Trophoblast cell (in vitro differentiated cells and primary cell): ENCODE measurements at places on chromosomes 12 and 14.
A peak's percentile ranks its signal among the peaks of the same experiment; 100 is the strongest.

- DNase-seq: peak; percentile 79
These were observed 36.8 kb upstream of the G2E3 start for GRCh38 chr14:30521899-30522736.

GRCh38 chr12:119710374-119710964 lies 42.5 kb downstream of the PRKAB1 start:
- DNase-seq: no peak

DNA sequence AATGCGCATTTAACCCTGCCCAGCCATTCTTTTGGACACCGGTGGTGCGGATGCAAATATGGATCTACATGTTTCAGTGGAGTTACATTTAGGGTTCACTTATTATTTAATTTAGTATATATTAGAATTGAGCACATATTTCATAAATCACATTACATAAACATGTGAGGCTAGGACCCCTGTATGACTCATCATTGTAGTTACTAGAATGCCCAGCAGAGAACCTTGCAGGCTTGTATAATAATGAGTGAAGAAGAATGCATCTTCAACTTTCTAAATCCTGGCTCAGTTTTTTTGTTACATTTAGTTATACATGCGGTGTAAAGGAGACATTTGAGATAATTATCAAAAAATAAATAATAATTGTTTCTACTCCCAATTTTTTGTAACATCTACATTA lies 369.0 kb downstream of the ATP23 start:
- DNase-seq: peak; percentile 52

- no peak for DNase-seq
These were observed 61.9 kb downstream of the ZFP36L1 start for GRCh38 chr14:68730811-68731425.

GRCh38 chr14:21014761-21015190 lies 10.1 kb downstream of the NDRG2 start:
- peak; percentile 84 for DNase-seq

GRCh38 chr12:31214626-31215517 lies 111.1 kb downstream of the SINHCAF start:
- DNase-seq: no peak

DNA sequence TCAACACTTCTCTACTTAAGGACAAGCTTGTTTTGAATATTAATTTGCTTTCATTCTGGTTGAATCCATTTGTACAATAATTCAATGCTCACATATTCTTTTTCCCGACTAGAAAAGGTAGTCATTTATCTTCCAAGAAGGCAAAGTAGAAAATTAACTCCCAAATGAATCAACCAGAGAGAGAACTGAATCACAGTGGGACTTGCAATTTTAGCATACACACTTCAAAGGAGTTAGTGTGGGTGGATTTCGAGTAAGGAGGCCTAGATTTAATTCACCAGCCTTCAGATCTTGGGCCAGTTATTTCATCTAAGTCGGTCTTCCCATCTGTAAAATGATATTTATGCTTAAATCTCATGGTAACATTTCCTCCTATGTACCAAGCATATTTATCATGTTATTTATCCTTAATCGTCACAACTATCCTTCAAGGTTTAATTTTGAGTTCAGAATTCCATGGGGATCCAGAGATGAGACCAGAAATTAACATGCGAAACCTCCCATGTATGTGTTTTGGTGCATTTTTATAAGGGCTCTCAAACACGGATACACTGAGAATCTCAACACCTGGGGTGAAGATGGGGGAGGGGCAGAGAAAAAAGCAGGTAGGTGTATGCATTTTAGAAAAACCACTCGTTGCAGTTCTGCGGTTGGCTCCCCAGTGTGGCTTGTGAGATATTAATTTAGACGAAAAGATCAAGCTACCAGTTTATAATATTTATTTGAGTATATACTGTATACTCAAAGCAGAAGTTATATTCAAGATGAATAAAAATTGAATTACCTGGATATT lies 38.9 kb upstream of the IL22 start:
- no peak for DNase-seq

GRCh38 chr14:76916040-76916715 lies 90.0 kb downstream of the LRRC74A start:
- DNase-seq: no peak

DNA sequence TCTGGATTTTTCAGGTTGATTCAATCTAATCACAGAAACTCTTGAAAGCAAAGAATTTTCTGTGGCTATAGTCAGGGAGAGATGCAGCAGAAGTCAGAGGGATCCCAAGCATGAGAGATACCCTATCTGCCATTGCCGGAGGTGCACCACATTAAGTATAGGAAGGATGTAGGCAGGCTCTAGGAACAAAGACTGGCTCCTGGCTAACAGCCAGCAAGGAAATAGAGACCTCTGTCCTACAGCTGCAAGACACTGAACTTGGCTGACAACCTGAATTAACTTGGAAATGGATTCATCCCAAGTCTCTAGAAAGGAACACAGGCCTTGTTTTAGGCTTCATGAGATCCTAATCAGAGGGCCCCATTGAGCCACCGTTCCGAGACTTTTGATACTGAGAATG lies 364.9 kb upstream of the FLRT2 start:
- DNase-seq: no peak

GRCh38 chr12:131024026-131024425 lies 70.3 kb downstream of the ADGRD1 start:
- no peak for DNase-seq

GRCh38 chr12:130084359-130084758 lies 77.9 kb upstream of the FZD10 start:
- DNase-seq: no peak

DNA sequence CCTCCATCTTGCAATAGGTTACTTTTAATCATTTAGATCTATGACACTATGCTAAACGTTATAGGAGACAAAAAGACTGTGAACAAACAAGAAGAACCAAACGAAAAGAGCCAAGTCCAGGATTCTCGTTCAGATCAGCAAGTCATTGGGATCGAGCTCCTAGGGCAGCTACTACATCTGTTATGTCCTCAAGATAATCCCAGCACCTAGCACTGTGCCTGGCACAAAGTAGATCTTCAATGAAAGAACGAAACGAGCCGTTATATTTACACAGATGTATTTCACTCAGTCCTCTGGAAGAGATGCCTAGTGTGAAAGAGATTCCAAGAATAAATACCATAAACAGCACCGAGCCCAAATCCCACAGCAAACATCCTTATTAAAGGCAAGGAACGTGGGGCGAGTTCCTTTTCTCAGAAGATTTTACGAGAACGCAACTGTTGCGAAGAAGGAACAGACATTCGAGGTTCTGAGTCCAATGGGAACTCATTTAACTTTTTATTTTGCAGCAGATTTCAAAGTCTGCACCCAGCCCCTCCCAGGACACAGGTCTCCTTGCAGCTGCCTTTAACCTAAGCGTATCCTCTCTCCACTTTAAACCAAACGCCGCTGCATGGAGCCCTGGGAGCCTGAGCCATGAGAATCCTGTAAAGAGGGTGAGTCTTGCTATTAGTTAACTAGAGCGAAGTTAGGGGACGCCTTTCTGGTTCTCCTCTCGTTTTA lies 544 bp upstream of the TDP1 start:
- DNase-seq: no peak

GRCh38 chr12:115473257-115473956 lies 789.4 kb upstream of the TBX3 start:
- DNase-seq: no peak

- DNase-seq: no peak
These were observed 251.1 kb upstream of the BTG1 start for GRCh38 chr12:92396647-92397252.

DNA sequence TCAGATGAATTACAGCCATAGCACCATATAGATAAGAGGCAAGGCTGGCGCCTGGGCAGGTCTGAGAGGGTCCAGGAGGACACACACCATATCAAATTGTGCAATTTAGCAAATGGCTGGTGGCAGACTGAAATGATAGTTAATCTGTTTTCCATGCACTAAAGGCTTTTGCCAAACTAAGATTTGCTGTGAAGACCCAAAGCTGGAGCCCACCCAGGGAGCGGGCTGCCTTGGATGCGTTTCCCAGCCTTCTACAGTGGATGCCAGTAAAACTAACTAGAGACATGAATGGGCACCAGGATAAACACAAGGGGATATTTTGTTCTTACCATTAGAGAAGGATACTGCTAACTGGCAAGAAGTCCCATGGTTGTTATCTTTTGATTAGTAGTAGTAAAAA lies 475.1 kb downstream of the DPF3 start:
- DNase-seq: no peak

GRCh38 chr14:36319899-36320199 lies 588 bp downstream of the MBIP start:
- no peak for DNase-seq

DNA sequence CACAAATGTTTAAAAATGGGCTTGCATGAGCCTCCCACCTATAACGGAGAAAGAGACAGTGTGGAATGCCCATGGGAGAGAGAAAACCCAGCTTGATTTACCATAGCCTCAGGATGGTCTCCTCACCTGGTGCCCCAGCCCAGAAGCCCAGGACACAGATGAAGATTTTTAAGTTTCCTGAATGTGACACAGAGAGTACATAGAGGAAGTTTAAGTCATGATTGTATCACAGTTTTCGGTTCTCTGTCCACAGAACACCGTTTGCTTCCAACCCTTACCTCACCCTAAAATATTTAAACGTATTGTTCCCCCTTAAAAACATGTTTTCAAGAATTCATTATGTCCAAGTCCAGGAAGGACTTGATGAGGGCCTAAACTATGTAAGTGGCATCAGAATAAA lies 56.2 kb downstream of the NELL2 start:
- DNase-seq: no peak

DNA sequence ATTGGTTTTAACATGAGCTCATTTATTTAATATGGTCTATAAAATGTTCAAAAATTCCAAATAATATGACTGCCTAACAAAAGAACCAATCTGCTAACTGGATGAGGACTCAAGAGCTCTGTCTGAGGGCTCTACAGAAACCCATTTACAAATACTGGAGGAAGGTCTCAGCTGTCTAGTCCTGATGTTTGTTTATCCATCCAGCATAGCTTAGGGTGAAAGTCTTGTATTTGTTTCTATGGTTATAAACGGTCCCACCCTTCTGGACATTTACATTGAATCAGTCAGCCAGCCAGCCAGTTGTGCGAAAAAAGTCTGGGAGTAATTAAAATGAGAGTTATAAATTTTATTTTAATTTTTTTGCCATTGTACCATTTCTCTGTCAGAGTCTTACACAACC lies 220.7 kb downstream of the BMP4 start:
- no peak for DNase-seq

- DNase-seq: no peak
These were observed 154.9 kb upstream of the PZP start for GRCh38 chr12:9363145-9363544.

DNA sequence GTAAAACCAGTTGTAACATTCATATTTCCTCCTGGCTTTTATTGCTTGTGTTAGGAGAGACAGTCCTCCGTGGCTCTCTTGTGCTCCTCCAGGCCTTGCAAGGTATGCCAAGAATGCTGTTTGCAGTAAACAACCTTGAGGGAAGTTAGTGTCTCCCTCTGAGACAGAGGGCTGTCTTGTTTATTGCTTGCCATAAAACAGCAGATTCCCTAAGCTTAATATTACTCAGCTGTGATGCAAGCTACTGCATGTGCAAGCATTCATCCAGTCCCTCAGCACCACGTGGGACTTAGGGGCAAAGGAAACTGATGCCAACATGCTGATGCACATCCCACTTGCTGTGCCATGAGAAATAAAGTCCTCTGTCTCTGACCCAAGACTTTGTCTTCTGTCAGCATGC lies 6.6 kb downstream of the POMT2 start:
- DNase-seq: peak; percentile 82

DNA sequence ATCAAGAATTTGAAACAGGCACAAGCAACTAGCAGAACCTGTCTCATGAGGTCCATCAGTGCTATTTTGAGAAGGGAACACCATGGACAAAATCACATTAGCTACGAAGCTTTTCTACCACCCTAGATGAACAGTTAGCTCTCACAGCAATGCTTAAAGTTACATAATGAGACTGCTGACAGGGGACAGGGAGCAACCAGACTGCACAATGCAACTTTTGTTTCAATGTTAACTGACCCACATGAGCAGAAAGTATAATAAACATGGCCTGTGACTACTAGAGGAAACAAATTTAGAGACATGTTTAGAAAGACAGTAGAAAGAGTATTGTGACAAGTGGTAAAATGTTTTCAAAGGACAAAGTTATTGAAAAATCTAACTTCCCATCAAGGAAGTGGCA lies 282.8 kb downstream of the CEP128 start:
- no peak for DNase-seq

DNA sequence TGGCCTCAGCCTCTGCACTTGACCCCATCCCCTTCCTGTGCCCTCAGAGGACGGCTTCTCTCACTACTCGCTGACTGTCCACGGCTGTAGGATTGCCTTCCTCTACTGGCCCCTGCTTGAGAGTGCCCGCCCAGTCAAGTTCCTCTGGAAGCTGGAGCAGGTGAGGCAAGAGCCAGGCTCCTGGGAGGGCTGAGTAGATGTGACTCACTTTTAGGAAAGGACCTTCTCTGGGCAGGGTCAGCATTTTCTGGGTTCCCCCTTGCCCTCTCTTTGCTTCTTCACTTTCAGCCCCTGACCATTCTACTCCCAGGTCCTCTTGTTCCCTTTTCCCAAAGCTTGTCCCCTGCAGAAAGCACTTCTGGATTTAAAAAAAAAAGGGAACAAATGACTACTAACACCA lies 7.7 kb downstream of the CLSTN3 start:
- peak; percentile 23 for DNase-seq

DNA sequence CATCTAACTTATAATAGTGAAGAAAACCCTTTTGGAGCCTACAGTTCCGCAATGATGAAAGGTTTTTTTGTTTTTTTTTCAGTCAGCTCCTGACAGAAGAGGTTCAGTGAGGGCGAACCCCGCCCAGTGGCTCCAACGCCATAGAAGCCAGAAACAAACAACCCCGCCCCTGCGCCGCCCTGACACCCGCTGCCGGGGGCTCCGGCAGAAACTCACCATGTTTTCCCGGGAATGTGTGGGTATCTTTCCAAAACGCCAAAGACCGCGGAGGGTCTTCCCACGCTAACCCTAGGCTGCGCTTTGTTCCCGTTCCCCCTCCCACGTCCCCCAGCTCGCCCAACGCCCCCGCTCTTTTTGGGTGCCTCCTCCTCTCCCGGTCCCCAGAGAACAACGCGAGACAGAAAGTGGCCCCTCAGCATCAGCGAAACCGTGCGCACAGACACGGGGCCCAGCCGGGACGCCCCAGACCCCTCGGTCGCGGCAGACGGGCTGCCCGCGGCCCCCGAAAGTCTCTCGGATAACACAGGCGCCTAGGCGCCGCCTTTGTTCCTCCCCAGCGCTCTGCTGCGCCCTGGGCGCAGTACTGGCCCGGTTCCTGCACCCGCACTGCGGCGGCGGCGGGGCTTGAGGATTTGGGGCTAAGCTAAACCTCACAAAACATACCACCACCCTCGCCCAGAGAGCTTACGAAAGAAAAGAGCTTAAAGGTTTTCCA lies 522 bp downstream of the TUBA1A start:
- DNase-seq: peak; percentile 48

DNA sequence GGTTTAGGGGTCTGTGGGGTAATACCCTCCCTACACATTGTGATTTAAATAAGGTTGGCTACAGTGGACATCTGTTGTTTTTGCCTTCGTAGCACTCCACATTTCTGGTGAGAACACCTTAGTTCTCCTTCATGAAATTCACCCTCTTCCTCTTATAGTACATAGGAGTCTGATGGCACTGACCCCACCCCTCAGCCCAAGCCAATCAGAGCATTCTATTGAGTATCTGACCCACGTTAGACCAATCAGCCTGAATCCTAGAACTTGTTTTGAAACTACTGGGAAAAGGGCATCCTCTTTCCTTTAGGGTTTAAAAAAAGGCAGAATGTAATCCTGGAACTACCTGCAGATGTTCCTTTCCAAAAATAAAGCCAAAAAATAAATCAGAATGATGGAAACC lies 15.8 kb upstream of the LRRC9 start:
- DNase-seq: no peak

GRCh38 chr12:49750027-49750995 lies 9.0 kb downstream of the TMBIM6 start:
- no peak for DNase-seq

- no peak for DNase-seq
These were observed 8.2 kb upstream of the PPP1CC start for GRCh38 chr12:110750784-110751461.
